ENCODE measurements at places on chromosomes 6 and 20. TPM values are rescaled to one million over a fixed set of nuclear protein-coding genes. Genes with fewer than 3 reads are reported as not detected.

DNA sequence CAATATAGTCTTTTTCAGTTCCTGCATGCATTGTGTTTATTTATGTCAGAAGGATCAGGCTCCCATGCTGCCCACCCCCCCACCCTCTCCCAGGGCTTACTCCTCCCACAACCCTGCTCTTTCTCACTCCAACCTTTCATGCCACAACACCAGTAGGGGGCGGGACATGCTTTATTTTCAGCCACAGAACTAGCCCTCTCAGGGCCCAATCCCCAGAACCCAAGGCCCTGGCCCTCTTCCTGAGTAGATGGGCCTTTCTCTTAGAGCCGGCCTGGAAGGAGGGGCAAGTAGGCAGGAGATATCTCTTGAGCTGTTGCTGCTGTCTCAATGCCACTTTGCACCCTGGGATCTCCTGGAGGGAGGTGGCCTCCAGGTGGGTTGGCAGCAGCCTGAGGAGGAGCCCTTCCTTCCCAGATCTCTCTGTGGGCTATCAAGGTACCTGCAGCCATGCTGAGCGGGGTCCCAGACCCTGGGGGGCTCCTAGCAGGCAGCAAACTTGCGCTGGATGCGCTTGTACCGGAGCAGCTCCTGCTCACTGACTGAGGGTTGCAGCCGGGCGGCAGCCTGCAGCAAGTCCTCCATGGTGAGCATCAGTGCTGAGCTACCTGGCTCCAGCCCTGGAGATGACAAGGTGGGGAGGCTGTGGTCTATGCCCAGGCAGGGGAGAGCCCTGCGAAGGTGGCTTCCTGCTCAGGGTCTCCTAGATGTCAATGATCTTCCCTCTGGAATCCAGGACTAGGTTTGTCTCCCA lies 3.5 kb downstream of the GNMT start:
- no peak overlapping the region for H3K4me3 ChIP-seq
- H3K36me3 ChIP-seq = peaks cover 20% of the 10 kb centered on the region
- DNase-seq = no peak
- no peak overlapping the region for H3K27ac ChIP-seq
- H3K4me1 ChIP-seq = peaks cover 16% of the 10 kb centered on the region
- no peaks in the 10 kb centered on the region for H3K27me3 ChIP-seq

- H3K36me3 ChIP-seq = no peaks in the 10 kb centered on the region
- no peak for DNase-seq
- H3K4me3 ChIP-seq = peak overlapping the region; percentile 19
Measured at GRCh38 chr6:10586302-10586701, 65.2 kb downstream of the GCNT2 start.

- H3K36me3 ChIP-seq = no peaks in the 10 kb centered on the region
- no peak for DNase-seq
- H3K27me3 ChIP-seq = no peaks in the 10 kb centered on the region
Measured at GRCh38 chr20:21436205-21436604, 38.9 kb upstream of the NKX2-4 start.

- H3K4me3 ChIP-seq = no peak overlapping the region
- H3K4me1 ChIP-seq = peaks cover 6% of the 10 kb centered on the region
Measured at GRCh38 chr6:73690056-73690455, 5.9 kb upstream of the CD109 start.

DNA sequence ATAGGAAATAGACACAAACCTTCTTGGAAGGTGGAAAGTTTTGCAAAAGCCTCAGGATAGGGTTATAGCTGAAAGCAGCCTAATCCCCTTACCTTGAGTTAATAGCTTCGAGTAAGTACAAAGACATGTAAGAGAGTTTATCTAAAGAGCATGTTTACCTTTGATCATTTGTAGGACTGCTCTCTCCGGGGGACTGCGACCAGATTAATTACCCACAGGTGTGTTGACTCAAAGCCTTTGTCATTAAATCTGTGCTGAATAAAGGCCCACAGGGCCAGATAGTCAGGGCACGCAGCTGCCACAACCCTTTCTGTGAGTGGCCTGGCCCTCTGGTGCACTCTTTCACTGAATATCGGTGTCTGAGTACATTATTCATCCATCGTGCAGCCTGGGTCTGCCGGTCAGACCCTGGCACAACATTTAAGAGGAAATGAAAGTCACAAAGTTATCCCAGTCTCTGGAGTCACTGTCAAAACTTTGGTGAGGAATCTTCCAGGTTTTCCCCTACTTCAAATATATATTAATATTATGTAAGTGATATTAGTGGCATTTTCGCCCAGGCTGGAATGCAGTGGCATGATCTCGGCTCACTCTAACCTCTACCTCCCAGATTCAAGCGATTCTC lies 5.4 kb upstream of the MICA start:
- no peak for DNase-seq
- H3K4me1 ChIP-seq = peaks cover 39% of the 10 kb centered on the region
- H3K36me3 ChIP-seq = peaks cover 3% of the 10 kb centered on the region
- no peak overlapping the region for H3K4me3 ChIP-seq
- no peaks in the 10 kb centered on the region for H3K27me3 ChIP-seq

The VNN1 gene
- not detected for total RNA-seq

- peak overlapping the region; percentile 27 for H3K4me3 ChIP-seq
- no peaks in the 10 kb centered on the region for H3K27me3 ChIP-seq
Measured at GRCh38 chr6:31203345-31203979, 33.0 kb upstream of the POU5F1 start.
